ENCODE measurements at places on chromosomes 7 and 10.
A peak's percentile ranks its signal among the peaks of the same experiment; 100 is the strongest.

DNA sequence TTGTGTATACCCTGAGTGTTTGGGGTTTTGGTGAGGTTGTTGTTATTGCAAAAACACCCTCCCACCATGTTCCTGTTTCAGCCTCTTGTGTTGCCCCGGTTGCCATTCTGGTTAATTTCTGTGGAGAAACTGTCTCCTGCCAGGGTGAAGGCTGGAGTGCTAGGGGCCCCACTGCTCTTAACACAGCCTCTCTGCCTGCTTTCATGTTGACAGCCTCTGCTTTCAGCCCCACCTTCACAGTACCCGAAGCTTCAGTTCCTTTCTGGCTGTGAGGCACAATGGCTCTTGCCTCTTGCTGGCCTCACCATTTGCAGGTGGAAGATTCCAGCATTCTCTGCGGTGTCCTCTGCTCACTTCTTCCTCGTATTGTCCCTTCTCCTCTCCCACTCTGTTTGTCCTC lies 19.2 kb downstream of the SLC18A2 start:
- no peak for DNase-seq

DNA sequence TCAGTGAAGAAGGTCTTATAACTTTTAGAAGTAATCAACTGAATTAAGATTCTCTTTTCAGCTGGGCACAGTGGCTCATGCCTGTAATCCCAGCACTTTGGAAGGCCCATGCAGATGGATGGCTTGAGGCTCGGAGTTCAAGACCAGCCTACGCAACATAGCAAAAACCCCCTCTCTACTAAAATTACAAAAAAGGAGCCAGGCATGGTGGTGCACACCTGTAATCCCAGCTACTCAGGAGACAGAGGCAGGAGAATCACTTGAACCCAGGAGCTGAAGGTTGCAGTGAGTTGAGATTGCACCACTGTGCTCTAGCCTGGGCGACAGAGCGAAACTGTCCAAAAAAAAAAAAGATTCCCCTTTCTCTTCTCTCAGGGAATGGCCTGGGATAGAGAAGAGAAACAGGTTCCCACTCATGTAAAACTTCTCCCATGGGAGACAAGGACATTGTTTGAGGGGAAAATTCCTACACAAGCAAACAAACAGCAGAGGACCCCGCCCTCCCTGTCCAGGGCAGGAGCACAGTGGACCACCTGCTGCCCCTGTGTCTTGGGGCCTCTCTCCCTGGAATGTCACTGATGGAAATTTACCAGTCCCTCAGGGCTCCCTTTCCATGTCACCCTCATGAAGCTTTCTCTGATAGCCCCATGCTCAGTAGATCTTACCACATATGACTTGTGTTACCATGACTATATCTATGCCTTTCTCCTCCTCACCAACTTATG lies 5.6 kb downstream of the IL2RA start:
- no peak for DNase-seq

DNA sequence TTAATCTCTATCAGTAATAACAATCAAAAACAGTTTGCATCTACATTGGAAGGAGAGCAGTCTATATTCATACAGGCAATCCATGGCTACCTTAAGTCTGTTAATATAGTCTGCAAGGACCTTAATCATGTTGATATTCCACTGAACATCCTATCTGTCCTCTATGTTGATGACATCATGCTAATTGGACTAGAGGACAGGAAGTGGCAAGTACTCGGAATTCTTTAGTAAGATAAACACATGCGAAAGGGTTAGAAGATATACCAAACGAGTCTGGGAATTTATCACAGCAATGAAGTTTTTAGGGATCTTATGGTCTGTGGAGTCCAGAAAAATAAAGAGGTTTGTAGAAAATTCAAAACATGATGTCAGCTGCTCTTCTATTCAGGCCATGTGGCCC lies 11.3 kb upstream of the SAMD9L start:
- DNase-seq, result no peak

- no peak for DNase-seq
Observed at GRCh38 chr7:138538518-138538917, 78.5 kb downstream of the TRIM24 start.

DNA sequence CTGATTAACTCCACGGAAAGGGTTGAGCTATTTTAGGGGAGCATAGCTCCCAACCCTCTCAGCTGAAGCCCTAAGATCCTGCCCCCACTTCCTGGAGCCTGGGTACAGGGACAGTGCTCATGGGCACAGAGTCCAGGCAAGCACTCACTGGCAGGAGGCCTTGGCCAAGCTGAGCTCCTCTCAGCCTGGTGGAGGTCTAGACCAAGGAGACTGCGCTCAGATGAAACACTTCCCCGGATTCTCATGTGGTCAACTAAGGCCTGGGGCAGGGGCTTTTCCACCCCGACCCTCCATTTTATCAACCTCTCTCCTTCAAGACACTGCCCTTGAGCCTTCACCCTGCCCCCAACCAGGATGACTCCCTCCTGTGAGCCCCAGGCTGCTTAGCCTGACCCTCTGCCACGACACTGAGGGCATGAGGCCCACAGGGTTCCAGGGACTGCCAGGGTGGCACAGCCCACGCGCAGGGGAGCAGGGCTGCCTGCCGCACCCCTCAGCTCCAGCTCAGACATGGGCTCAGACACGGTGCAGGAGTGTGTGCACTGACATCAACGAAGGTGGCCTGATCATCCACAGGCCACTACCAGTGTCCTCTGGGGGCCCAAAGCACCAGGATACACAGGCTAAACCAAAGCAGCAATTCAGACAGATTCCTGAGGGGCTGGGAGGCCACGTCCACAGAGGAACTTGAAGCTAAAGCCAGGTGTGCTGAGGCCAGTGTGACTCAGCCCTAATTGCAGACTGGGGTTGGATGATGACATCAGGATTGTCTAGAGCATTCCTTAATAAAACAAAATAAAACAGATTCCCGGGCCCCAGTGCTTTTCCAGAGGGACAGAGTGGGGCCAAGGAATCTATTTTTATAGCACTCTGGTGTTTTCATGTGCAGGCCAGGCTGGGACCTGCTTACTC lies 18.8 kb downstream of the CHAT start:
- no peak for DNase-seq

DNA sequence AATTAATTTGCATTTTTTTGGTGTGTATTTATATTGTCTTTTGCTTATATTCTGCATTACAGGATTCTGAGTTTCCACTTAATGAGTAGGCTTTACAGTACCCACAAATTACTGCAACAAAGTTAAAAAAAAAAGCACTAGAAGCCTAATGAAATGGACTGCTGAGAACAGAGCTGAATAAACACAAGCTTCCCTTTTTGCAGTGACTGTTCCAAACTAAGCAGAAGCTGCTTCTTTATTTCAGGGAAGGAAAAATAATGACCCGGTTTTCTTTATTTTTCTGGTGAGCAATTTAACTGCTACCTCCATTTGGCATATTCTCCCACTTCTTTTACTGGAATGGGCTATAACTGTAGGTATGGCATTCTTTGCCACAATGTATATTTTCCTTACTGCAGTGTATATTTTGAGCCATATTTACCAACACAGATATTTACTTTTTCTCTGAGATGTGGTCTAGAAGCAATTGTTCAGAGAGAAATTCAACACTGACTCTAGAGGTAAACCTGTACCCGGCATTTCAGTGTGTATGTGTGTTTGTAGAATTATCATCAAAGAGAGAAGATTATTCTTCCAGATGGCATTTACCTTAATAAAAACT lies 56.9 kb downstream of the HDAC9 start:
- no peak for DNase-seq

DNA sequence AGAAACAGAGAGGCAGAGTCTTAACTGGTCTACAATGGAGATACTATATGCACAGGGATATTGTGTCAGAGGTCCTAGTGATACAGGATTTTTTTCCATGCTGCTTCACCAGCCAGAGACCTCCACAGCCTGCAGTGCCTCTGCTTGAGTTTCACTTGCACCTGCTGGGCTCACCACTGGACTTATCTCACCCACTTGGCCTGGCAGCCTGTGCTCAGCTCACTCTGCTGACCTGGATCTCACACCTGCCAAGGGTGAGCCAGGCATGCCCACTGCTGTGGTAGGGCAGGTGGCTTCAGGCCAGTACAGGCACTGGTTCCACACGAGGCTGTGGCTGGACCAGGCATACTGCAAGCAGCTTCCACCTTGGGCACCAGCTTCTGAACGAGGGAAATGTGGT lies 36.6 kb downstream of the PNLIPRP3 start:
- DNase-seq, result no peak

GRCh38 chr10:77421591-77421990 lies 216.0 kb downstream of the KCNMA1 start:
- no peak for DNase-seq

DNA sequence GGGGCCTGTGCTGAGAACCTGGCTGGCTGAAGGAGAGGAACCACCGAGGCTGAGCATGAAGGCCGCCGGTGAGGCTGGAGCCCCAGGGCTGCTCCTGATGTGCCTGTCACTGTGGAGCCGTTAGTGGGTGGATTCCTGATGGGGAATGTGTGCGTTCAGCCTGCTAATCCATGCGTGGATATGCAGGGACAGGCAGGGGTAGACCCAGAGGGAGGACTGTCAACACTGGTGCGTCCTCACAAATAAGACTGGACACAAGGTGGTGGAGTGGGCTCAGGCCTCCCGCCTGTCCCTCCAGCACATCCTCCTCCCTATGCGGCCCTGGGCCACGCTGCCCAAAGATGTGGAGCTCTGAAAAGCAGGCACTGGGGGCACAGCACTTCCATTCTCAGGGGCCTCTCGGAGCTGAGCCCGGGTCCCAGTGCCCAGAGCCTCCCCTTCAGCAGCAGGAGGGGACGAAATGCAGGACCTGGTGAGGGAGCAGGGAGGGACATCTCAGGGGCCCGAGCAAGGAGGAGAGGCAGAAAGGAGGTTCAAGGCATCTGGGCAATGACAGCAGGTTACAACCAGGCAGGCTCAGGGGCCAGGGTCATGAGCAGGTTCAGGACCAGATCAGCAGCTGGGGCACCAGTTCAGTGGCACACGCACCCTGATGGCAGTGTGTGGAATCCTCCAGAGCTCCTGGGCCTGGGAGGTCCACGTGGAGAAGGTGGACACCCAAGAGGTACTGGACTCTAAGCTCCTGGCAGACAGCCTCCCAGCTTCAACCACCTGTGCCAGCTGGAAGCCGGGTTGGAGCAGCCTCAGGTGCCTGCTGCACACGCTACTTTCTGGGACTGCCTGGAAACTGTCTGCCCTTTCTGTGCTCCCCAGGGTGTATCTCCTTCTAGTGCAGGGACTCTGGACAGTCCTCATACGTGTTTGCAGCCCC lies 33.5 kb upstream of the ANTXRL start:
- DNase-seq, result no peak

DNA sequence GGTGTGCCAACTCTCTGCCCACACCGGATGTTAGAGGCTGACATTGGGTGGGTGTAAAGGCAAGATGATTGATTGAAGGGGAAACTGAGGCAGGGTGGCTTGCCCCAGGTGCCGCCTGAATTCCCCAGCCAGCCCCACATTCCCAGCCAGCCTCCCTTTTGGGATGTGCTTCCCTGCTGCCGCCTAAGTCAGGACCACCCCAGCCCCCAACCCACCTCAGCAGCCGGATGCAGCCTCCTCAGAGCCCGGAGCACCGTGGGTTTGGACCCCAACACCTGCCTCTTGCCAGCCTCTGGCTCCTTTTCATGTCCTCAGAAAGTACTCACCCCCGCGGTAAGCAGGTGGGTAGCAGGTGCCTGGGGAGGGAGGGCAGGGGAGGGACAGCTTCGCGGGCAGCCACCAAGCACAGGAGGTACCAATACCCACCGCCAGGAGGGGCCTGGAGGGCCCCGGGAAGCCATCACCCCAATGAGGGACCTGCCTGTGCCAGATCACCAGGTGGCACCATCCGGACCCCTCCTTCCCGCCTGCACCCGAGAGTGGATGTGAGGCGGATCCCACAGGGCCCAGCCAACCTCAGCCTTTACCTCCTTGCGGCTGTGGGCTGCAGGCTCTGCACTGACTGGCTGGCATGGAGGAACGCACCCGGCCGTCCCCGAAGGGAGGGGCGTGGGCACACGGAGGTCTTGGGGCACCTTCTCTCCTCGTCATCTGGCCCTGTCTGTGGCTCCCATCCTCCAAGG lies 60.5 kb downstream of the PWWP2B start:
- DNase-seq, result no peak

GRCh38 chr10:91298224-91298871 lies 77.9 kb downstream of the PCGF5 start:
- DNase-seq, result peak; percentile 72

DNA sequence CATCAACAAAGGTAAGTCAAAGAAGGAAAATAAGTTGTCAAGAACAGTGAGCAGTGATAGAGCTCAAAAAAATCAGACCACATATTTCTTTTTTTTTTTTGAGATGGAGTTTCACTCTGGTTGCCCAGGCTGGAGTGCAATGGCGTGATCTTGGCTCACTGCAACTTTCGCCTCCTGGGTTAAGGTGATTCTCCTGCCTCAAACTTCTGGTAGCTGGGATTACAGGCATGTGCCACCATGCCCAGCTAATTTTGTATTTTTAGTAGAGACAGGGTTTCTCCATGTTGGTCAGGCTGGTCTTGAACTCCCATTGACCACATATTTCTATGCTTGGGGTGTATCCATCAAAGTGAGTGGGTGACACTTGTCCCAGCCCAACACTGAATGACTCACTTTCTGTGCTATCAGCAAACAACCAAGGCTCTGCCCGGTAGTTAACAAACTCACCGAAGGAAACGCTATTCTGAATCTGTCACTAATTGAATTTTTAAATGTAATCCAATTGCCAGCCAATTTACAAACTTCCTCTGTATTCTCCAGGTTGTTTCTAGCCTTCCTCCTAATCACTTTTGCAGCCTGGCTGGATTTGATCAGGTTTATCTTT lies 19.6 kb upstream of the SMNDC1 start:
- no peak for DNase-seq
